ENCODE measurements at places on chromosomes 12 and 14.

GRCh38 chr14:98028162-98028561 is 1231.0 kb downstream of the VRK1 start:
- no peak for DNase-seq

GRCh38 chr12:88802096-88802706 is 221.9 kb upstream of the KITLG start:
- DNase-seq: no peak

- DNase-seq: no peak
These were observed 90.9 kb downstream of the TMEM121 start for GRCh38 chr14:105617201-105617777.

DNA sequence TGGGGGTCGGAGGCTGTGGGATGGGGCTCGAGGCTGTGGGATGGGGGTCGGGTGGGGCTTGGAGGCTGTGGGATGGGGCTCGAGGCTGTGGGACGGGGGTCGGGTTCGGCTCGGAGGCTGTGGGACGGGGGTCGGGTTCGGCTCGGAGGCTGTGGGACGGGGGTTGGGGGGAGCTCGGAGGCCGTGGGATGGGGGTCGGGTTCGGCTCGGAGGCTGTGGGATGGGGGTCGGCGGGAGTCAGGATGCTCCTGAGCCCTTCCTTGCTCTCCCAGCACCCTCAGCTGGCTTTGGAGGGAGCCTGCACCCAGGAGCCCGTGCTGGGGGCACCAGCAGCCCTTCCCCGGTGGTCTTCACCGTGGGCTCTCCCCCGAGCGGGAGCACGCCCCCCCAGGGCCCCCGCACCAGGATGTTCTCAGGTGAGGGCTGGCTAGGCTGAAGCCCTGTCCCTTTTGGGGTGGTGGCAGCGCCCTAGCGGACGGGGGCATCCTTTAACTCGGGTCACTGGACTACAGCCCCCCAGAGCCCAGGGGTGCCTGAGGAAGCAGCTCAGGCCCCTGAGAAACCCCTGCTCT is 11.9 kb upstream of the PUS1 start:
- peak; percentile 46 for DNase-seq

DNA sequence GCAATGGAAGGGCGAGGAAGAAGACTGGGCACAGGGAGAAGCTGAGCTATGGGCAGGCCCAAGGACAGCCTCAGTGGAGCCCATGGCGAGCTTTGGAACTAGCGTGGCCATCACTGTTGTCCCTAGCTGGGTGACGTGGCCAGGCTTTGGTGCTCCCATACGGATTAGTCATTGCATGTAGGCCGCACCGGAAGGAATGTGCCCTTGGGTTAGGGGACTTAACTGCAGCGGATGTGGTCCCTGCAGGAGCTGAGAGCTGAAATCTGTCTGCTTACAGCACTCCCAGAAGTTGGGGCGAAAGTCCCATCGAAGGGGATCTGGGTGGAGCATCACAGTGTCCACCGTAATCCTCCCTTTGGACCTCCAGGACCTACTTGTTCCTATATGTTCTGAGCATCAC is 133.7 kb downstream of the PAPOLA start:
- DNase-seq: no peak

DNA sequence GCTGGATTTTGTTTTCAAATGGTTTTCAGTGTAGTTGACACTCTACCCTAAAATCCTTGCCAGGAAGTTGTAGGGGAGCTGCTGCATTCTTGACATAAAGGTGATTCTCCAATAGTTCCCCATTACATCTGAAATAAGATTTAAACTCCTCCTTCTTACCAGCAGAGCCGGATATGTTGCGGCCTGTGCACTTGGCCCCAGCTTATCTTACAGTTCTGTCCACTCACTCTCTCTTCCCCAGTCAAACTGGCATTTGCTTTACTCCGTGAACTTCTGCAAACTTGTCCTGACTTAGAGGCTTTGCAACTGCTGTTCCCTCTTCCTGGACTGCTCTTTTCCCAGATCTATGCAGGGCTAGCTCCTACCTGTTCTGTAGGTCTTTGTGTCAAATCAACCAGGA is 929.5 kb downstream of the VRK1 start:
- DNase-seq: no peak

GRCh38 chr14:65892315-65892714 is 479.8 kb downstream of the FUT8 start:
- no peak for DNase-seq

GRCh38 chr12:27627123-27627852 is 69.0 kb upstream of the REP15 start:
- no peak for DNase-seq

- no peak for DNase-seq
These were observed 76.4 kb downstream of the CHST11 start for GRCh38 chr12:104533134-104533533.

- no peak for DNase-seq
These were observed 17.8 kb downstream of the UTP20 start for GRCh38 chr12:101297661-101298060.

- peak; percentile 83 for DNase-seq
These were observed 26.0 kb downstream of the PPFIBP1 start for GRCh38 chr12:27549801-27550652.

DNA sequence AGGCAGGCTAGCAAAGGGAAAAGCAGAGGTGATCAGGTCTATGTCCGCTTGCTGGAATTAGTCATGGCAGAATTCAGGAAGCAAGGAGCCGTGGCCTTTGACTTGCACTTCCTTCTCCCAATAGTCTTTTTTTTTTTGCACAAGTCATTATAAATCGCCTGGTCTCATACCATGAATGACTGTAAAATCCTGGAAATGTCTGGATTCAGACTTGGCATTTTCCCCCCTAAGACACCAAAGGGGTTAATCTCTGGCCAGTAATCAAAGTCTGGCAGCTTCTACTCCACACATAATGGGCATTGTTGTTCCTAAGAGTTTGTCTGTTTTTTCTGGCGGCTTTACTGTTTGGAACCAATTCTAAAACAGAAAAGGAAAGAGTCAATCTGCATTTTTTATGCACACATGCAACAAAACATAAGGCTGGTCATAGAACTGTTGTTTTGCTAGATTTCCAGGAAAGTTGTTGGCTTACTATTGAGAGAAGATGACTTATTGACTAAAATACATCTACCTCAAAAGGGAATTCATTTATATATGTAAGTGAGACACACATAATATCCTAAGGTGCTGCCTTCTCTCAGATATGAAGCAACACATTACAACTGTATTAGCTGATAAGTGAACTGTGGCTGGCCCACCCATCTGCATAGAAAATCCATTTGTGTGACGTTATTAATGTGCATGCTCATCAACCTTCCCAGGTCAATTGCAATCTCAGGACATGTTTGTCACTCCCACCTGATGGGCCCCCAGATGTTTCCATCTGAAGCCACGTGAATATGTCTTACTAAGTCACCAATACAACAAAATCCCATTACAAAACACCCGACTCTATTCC is 157.3 kb downstream of the BTG1 start:
- no peak for DNase-seq

DNA sequence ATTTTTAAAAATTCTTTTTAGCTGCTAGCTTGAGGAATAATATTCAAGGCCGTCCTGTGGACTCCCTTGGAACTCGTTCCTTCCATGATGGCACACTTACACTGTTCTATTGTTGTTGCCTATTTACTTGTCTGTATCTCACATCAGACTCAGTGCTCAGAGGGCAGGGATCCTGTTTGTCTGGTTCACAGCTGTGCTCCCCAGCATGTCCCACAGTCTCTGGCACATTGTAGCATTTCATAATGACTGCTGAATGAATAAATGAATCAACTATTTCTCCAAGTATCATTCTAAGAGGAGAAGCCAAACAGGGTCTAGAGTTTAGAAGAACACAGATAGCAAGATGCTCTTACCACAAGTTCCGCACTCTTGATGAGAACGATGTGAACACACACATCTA is 48.0 kb downstream of the NTN4 start:
- DNase-seq: no peak

GRCh38 chr12:111993292-111994150 is 19.4 kb downstream of the TMEM116 start:
- DNase-seq: no peak

- no peak for DNase-seq
These were observed 23.8 kb downstream of the CFAP251 start for GRCh38 chr12:121942145-121942718.

DNA sequence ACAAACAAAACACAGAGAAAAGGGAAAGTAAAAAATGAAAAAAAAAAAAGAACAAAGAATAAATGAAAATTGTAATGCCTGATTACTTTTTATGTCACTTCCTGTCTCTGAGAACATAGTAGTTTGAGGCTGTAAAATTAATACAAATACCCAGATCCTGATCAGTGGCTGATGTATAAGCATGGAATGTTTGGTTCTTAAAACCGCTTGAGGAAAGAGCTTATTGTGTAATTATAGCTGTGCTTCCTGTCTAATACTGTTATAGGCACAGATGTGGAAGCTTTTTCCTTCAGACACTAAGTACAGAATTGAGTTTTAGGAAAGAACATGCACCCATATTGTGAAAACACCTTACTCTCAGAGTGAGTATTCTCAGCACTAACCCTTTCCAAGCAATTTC is 86.9 kb downstream of the AVPR1A start:
- no peak for DNase-seq

Measured in psoas muscle (tissue), 8 donors.